ENCODE measurements at places on chromosomes 7 and 10.

DNA sequence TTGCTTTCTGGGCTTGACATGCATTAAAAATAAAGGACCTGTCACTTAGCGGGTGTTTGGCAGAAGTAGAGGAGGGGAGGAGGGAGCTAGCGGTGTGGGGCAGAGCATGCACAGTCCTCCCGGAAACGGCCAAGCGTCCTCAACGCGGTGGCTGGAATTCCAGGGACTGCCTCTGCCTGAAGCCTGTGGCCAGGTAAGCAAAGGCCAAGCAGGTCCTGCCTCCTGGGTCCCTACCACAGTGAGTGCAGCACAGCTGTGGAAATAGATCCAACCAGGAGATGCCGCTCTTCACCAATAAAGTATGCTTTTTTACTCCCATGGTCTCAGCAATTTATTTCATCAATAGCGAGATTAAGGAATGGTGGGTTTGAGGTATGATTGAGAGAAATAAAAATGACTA lies 323.4 kb downstream of the WDR37 start:
- DNase-seq, result no peak

- no peak for DNase-seq
These were observed 25.8 kb upstream of the FAM13C start for GRCh38 chr10:59387951-59388670.

DNA sequence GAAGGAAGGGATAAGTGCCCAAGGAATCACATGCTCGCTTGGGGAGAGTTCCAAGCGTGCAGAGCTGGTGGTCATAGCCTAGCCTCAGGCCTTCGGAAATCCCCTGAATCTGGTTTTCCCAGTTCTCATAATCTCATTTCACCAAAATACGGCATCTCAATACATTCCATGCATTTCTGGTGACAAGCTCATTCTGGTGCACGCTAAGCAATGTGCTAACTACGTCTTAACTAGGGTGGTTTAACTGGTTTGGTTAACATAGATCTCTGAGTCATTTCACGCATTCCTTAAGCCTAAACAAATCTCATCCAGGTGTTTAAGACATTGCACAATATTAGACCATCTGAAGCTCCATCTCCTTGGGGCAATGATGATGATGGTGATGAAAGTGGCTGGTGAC lies 72.9 kb upstream of the STEAP1B start:
- DNase-seq, result no peak

DNA sequence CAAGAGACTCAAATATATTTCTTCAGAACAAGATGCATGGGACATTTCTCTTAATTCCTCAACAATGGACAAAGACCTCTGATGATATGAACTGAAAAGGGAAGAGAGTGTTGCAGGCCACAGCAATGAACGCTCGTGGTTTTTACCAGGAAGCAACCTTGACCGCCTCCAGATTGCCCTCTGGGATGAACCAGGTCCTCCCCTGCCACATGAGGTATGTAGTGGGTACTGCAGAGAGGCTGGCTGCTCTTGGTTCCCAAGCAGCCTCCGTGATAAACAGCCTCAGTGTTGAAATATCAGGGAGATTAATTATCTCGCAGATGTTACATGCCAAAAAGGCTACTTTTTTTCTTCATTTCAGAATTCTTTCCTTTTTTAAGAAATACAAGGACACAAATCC lies 338.8 kb downstream of the ELMO1 start:
- DNase-seq, result no peak

DNA sequence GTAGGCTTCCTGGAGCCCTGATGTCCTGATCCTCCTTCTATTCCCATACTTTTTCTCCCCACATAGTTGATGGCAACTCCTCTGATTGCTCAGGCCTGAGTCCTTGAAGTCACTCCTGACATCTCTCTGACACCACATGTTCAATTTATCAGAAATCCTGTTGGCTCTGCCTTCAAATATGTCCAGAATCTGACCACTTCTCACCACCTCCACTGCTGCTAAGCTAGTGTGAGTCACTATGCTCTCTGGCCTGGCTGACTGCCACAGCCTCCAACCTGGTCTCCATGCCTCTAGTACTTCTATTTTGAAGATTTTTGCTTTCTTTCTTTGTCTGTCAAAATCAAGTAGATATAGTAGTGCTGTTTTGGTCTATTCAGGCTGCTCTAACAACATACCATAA lies 53.0 kb downstream of the TMEM229A start:
- no peak for DNase-seq

- DNase-seq, result no peak
These were observed 185.8 kb downstream of the HGF start for GRCh38 chr7:81583882-81584533.

GRCh38 chr10:99266383-99266782 lies 30.7 kb upstream of the HPSE2 start:
- no peak for DNase-seq

GRCh38 chr10:96488161-96488935 lies 25.4 kb downstream of the TLL2 start:
- DNase-seq, result no peak

DNA sequence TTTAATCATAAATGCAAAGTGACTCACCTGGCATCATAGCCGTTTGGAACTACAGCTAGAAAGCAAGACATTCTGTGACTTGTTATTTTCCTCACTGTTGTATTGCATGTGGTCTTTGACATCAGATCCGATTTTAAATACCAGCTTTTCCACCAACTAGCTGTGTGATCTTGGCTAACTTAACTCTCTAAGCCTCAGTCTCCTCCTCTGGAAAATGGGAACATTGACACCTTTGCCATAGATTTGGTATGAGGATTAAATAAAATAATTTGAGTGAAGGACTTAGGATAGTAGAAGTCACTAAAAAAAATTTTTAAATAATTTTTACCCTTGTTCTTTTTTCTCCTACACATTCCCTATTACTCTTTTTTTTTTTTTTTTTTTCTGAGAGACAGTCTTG lies 155.0 kb upstream of the TCF7L2 start:
- DNase-seq, result no peak

DNA sequence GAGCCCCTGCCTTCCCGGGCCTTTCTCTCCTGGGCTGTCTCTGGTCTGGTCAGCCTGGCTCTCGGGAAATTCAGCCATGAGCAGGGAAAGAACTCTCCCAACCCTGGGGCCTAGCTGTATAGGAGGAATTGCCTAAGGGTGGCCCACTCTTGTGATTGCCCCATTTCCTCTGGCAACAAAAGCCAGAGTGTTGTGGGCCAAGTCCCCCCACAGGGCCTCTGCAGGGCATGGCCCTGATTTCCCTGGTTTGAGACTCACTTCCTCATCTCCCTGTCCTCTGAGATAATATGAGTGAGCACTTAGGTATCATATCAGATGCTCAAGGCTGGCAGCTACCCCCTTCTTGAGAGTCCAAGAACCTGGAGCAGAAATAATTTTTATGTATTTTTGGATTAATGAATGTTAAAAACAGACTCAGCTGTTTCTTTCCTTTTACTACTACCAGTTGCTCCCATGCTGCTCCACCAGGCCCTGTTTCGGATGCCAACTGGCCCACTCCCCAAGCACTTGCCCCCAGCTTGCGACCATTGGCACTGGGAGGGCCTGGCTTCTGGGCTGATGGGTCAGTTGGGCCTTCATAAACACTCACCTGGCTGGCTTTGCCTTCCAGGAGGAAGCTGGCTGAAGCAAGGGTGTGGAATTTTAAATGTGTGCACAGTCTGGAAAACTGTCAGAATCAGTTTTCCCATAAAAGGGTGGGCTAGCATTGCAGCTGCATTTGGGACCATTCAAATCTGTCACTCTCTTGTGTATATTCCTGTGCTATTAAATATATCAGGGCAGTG lies 11.4 kb downstream of the IRF5 start:
- no peak for DNase-seq

- no peak for DNase-seq
These were observed 140.6 kb downstream of the JCAD start for GRCh38 chr10:29918623-29919400.

GRCh38 chr7:117124591-117125220 lies 171.4 kb downstream of the ST7 start:
- DNase-seq, result no peak

Data from hippocampal formation (tissue), 2 donors.